ENCODE measurements at places on chromosomes 13 and 19.

GRCh38 chr19:47445937-47446402 is 25.7 kb downstream of the SLC8A2 start:
- no peak for DNase-seq

DNA sequence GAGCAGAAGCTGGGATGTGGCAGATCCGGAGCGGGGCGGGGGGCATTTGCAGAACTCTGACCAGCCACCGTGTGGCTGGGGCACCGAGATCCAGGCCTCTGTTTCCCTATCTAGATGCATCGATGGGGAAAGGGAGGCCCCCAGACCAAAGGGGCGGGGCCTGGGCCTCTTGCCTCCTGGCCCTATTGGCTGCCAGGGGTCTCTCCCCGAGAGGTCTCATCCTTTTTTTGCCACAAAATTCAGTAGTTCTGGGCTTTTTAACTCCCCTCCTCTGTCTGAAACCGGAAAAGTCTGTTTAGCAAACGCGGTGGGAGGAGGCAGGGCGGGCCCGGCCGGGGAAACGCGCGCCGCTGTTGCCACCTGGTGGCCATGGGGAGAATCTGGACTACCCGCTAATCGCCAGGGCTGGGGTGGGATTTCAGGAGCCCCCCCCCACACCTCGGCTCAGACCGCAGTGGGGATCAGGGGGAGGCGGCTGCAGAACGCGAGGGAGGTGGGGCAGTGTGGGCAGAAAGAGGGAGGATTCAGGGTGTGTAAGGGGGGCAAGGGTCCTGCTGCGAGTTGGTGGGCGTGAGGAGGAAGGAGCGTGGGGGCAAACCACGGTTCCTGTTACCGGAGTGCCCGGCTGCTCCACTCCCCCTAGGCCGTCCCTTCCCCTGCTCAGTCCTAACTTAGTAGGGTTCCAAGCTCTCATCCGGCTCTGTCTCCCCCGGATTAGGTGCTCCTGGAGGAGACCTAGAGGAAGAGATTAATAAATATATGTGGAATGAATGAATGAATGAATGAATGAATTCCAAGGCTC is 28.3 kb downstream of the IL12RB1 start:
- peak; percentile 86 for DNase-seq

- no peak for DNase-seq
Measured at GRCh38 chr13:68984688-68985319, 1122.8 kb upstream of the ATXN8OS start.

DNA sequence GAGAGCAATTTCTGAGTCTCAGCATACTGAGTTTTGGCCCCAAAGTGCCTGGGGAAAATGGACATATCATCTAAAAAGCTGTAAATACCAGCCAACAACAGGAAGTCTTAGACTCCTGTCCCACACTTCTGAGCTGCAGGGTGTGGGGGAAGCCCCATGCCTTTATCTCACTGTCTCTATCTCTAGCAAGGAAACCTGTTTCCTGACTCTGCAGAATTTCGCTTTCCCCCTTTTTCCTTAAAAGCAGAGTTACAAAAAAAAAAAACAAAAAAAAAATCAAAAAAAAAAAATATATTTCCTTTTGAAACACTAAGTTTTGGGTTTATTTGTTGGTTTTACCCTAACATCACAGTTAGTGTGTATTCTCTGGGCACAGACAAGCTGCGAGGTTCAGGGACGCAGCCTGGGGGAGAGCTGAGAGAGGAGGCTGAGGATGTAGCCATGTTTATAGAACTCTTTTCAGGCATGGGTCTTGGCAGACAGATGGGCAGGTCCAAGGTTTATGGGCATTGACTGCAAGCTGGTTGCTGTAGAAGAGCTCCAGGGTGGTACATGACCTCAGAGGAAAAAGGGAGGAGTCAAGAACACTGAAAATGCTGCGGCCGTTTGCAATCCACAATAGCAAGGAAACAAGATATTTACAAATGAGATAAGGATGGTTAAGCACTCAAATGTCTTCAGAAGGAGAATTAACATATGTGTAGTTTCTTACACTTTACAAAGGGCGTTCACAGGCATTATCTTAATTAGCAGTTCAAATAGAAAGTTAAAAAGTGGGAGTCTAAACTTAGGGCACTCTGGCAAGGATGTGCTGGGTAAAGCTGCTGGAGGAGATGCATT is 4.9 kb downstream of the MBNL2 start:
- no peak for DNase-seq

GRCh38 chr13:48446464-48446863 is 33.6 kb upstream of the LPAR6 start:
- DNase-seq, result peak; percentile 41

GRCh38 chr19:28446511-28446910 is 766.4 kb downstream of the UQCRFS1 start:
- DNase-seq, result no peak

- no peak for DNase-seq
Measured at GRCh38 chr13:114024603-114025404, 50.9 kb upstream of the C13orf46 start.

DNA sequence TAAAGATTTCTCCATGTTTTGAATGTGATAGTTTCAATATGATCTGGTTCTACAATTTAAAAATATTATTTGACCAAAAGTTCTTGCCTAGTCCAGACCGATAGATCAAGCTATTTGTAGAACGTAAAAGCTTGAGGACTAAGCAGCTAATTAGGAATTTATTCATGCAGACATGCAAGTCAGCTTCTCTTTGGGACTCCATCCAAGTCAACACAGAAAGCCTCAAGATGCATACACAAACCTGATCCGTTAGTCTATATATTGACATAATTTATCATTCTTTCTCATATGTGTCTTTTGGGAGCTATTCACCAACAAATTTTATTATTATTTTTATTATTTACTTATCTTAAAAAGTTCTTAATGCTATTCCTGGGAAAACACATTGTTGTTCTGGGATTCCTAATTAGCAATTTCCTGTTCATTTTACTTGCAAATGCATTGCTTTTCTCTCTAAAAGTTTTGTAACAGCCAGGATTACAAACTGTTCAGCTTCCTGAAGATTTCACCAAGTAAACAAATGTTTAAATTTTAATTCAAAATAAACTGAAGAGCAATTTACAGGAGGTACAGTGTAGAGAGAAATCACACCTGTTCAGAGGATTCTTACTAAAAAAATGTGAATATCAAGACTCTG is 375.3 kb downstream of the GPC5 start:
- DNase-seq, result no peak

DNA sequence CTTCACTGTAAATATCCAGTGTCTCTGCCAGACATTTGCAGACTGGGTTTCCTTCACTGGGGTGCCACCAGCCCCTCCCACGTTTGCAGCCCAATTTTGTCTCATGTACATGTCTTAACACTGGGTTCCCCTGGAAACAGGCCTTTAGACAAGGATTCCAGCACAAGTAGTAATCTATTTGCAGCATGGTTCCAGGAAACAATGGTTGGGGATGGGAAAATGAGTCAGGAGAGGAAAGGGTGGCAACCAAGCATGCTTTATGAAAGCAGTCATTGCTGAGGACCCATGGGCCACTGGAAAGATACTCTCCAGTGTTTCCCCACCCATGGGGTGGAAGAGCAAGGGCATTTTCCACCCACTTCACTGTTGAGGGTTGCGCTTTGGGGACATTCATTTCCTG is 53.6 kb upstream of the FARP1 start:
- peak; percentile 32 for DNase-seq

DNA sequence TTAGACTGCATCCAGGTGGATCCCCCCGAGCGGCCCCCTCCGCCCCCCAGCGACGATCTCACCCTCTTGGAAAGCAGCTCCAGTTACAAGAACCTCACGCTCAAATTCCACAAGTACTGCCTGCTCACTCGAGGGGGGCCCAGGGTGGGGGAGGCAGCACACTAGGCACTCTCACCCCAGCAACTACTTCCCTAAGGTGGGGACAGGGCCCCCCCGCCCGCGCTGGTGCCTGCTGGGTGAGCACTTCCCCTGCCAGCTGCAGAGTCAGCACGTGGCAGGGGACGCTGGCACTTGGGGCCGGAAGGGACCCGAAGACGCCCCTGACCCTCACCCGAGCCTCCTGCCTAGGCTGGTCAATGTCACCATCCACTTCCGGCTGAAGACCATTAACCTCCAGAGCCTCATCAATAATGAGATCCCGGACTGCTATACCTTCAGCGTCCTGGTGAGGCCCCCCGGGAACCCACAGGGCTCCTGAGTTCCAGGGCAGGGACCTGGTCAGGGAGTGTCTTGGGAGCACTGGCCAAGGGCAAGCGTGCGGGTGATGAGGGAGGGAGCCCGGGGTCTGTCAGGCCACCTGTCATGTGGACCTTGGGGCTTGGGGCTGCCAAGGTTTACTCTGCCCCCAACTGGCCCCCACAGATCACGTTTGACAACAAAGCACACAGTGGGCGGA is 5.2 kb downstream of the MCOLN1 start:
- no peak for DNase-seq

GRCh38 chr13:26017196-26017921 is 34.5 kb downstream of the SHISA2 start:
- no peak for DNase-seq

GRCh38 chr13:113902986-113903775 is 39.3 kb upstream of the GAS6 start:
- DNase-seq, result peak; percentile 72

DNA sequence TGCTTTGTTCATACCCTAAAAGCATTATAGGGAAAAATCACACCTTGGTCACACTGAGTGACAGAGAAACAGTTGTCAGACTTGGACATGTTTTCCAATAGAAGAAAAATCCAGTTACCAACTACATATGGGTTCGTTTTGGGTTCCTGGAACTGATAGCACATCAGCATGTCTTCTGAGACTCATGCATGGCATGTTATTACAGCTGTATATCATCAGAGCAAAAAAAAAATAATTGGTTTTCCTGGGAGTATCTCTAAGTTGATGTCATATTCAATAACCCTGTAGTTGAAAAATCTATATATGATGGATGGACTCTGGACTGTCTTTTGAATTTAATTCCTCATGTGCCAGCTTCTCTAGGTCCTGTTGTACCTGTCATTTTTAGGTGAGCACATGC is 211.6 kb downstream of the DNAJC15 start:
- no peak for DNase-seq

GRCh38 chr13:49545661-49546060 is 39.7 kb downstream of the RCBTB1 start:
- DNase-seq, result no peak

GRCh38 chr13:34826432-34826831 is 115.6 kb upstream of the NBEA start:
- DNase-seq, result no peak

GRCh38 chr19:19966862-19967261 is 66.1 kb downstream of the ZNF93 start:
- no peak for DNase-seq

GRCh38 chr13:29438769-29439168 is 156.7 kb downstream of the SLC7A1 start:
- no peak for DNase-seq

GRCh38 chr13:74575729-74576125 is 441.5 kb upstream of the KLF12 start:
- peak; percentile 52 for DNase-seq

DNA sequence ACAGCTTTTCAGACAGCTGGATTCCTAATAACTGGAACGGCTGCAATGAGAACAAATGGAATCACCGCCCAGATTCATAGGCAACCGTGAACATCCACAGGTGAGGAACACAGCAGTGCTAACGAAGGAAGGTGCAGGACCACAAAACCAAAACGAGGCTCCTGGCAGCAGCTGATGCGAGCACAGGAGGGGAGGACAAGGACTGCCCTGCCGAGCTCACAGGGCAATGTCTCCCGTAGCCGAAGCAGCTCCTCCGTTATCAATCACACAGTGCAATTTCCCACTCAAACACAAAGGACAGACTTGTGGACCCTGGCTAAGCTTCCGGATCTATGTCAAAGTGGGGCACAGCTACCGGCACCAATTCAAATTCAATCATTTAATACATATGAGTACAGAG is 70.6 kb downstream of the STK24 start:
- DNase-seq, result no peak

GRCh38 chr13:91768746-91769145 is 370.3 kb downstream of the GPC5 start:
- DNase-seq, result no peak

DNA sequence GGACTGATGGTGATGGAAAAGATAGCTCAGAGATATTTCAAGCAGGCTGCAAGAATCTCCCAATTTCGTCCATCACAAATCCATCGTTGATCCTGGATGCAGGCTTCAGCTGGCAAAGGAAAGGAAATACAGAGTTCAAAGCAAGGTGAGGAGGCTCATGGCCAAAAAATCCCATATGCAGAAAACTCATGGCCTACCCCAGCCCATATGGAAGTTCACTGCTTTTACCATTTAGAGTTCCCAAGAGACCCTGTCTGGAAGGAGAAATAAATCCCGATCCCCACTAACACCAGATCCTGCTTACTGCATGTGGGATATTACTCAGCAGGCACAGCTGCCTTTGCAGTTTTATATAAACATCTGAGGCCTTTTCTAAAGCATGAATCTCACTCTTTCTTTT is 412.9 kb upstream of the SPRY2 start:
- DNase-seq, result no peak

- no peak for DNase-seq
Measured at GRCh38 chr13:103130146-103130545, 63.9 kb upstream of the SLC10A2 start.

GRCh38 chr19:41030651-41031050 is 39.6 kb downstream of the CYP2B6 start:
- DNase-seq, result no peak

DNA sequence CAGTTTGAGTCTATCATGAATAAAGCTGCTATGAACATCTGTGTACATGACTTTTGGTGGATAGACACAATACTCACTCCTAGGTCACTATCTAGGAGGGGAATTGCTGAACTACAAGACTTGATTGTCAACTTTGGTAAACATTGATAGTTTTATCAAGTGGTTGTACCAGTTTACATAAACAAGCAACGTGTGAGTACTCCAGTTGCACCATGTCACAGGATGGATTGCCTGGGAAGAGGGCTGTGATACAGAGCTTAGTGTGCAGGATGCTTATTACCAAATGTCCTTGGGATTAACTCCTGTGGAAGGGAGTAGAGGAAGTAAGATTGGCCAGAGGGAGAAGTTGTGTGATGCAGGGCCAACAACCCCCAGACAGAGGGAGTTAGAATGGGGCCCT is 37.7 kb downstream of the RAP2A start:
- DNase-seq, result no peak

GRCh38 chr19:1945899-1946298 is 4.9 kb downstream of the CSNK1G2 start:
- DNase-seq, result peak; percentile 48

GRCh38 chr19:33284146-33284643 is 18.1 kb downstream of the CEBPA start:
- DNase-seq, result no peak

DNA sequence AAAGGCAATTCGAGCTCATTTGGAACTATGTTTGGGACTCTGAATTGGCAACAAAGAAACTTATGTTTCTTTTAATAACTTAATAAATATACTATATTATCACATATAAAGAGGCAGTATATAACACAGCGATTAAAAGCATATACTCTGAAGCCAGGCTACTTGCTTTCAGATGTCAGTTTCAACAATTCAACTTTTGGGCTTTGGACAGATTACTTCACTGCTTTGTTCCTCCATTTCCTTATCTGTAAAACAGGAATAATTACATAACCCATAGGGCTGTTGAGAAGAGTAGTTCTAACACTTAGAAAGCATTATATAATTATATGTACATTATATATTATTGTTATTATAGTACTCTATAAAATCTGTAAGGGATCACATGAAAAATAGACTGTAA is 107.2 kb downstream of the EDNRB start:
- DNase-seq, result no peak

Data from AG08396 (cell line).